ENCODE measurements at places on chromosomes 6 and 20.

GRCh38 chr6:168703990-168704389 is 263.0 kb downstream of the SMOC2 start:
- no peak overlapping the region for H3K27ac ChIP-seq
- no peak overlapping the region for H3K4me3 ChIP-seq
- DNase-seq, result no peak
- no peaks in the 10 kb centered on the region for H3K4me1 ChIP-seq
- H3K27me3 ChIP-seq, result peaks cover 19% of the 10 kb centered on the region

DNA sequence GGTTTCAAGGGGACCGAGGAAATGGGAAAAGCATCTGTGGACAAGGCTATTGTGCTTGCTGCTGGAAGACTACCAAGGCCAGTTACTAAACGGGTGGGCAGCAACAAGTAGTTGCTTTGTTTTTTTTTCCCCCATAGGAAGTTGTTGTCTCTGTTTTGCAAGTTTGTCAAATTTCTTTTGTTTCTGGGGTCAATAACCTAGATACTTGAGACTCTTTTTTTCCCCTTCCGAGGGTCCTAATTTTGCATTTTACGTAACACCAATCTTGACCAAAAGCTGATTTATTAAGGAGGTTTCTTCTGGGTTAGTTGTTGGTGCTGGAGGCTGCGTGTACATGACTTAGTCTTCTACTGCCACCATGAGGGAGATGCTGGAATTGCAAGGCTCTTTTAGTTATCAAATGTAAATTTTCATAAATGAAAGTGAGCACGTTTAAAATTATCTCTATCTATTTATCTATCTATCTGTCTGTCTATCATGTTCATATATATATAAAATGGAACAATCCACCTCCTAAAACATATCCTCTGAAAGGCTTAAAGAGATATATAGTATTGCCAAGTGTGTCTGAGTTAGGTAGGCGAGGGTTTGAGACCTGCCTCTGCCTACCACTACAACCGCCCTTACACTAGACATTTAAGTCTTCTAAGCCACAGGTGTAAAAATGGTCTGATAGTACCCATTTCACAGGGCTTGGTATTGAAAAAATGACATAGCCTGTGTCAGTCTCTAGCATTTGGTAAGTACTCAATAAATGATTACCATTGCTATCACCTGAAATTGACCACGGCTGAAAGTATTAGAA is 60.2 kb downstream of the GCLC start:
- H3K4me3 ChIP-seq, result no peak overlapping the region
- peaks cover 46% of the 10 kb centered on the region for H3K27me3 ChIP-seq
- peak; percentile 79 for DNase-seq
- H3K27ac ChIP-seq, result no peak overlapping the region

GRCh38 chr6:135600931-135601330 is 103.4 kb upstream of the AHI1 start:
- no peaks in the 10 kb centered on the region for H3K36me3 ChIP-seq
- H3K27ac ChIP-seq, result no peak overlapping the region
- peaks cover 11% of the 10 kb centered on the region for H3K27me3 ChIP-seq
- H3K4me3 ChIP-seq, result no peak overlapping the region

DNA sequence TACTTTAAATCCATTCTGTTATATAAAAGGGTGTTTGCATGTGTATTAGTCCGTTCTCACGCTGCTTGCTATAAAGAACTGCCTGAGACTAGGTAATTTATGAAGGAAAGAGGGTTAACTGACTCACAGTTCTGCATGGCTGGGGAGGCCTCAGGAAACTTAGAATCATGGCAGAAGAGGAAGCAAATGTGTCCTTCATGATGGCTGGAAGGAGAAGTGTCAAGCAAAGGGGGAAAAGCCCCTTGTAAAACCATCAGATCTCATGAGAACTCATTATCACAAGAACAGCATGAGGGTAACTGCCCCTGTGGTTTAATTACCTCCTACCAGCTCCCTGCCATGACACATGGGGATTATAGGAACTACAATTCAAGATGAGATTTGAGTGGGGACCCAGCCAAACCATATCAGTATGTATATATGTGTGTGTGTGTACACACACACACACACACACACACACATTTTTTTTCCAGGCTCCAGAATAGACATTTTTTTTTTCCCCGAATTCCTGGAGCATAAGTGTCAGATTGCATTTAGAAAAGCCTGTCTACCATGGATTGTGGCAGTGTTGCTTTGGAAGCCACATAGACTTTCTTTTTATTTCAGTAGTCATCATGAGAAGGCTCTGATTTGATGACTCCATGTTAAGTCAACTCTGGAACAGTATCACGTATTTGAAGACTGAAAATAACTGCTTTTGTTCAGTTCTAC is 31.5 kb downstream of the KDM1B start:
- DNase-seq, result no peak
- H3K4me1 ChIP-seq, result no peaks in the 10 kb centered on the region

- no peak for DNase-seq
- H3K36me3 ChIP-seq, result no peaks in the 10 kb centered on the region
- no peaks in the 10 kb centered on the region for H3K4me1 ChIP-seq
Measured at GRCh38 chr20:7714549-7714948, 225.7 kb downstream of the HAO1 start.

DNA sequence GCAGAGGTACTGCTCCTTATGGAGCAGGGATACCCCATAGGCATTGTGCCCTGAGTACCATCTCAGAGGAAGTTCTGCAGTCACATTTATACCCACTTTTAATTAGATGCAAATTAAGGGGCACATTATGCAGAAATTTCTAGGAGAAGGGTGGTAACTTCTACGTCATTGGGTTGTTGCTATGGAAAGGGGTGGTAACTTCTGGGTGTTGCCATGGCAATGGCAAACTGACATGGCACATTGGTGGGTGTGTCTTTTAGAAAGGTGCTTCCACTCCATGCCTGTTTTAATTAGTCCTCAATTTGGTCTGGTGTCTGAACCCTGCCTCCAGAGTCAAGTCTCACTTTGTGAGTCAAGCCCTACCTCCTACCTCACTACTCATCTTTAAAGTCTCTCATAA is 42.0 kb downstream of the RSPO3 start:
- H3K27me3 ChIP-seq, result no peaks in the 10 kb centered on the region
- no peaks in the 10 kb centered on the region for H3K36me3 ChIP-seq
- no peak for DNase-seq
- H3K4me3 ChIP-seq, result no peak overlapping the region
- H3K4me1 ChIP-seq, result no peaks in the 10 kb centered on the region

GRCh38 chr6:3749977-3750316 is 1.6 kb downstream of the PXDC1 start:
- peak overlapping the region; percentile 55 for H3K4me3 ChIP-seq
- peaks cover 5% of the 10 kb centered on the region for H3K4me1 ChIP-seq
- no peak for DNase-seq
- H3K27ac ChIP-seq, result no peak overlapping the region

- no peak overlapping the region for H3K27ac ChIP-seq
- H3K27me3 ChIP-seq, result peaks cover 47% of the 10 kb centered on the region
- H3K4me3 ChIP-seq, result no peak overlapping the region
- DNase-seq, result no peak
- H3K4me1 ChIP-seq, result peaks cover 3% of the 10 kb centered on the region
Measured at GRCh38 chr6:33000055-33000454, 9.3 kb downstream of the HLA-DOA start.

DNA sequence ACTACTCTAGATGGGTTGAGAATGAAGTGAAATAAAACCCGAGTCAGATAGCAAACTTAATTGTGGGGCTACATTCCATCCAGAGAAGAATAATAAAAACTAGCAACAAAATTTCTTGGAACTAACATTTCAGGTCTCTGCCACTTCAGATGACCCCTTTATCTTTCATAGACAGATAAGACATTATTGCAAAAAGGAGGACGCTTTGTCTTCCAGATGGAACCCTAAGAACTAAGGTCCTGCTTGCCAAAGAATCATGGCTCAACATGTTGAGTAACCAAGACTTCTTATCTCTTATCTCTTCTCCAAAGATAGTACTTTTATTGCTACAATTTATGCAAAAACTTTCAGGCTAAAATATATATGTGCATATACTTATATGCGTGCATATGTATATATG is 221.1 kb upstream of the PREP start:
- H3K4me3 ChIP-seq, result no peak overlapping the region
- no peak for DNase-seq
- no peak overlapping the region for H3K27ac ChIP-seq
- H3K4me1 ChIP-seq, result peaks cover 12% of the 10 kb centered on the region

GRCh38 chr6:148466158-148466557 is 123.5 kb downstream of the SASH1 start:
- H3K27ac ChIP-seq, result no peak overlapping the region
- H3K36me3 ChIP-seq, result no peaks in the 10 kb centered on the region
- no peaks in the 10 kb centered on the region for H3K4me1 ChIP-seq
- no peak for DNase-seq
- H3K4me3 ChIP-seq, result no peak overlapping the region

DNA sequence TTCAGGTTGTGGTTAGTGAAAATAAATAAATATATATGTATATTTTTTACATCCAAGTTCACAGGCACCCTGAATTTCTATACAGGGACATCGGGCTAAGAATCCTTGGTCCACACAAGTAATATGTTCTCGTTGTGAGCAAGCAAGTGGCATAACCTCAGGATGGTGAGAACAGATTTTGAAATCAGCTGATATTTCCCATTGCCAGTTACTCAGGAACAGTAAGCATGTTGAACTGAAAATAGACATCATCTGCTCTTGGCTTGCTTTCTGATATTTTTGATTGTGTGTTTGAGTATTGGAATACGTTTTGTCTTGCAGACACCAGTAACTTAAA is 87.7 kb downstream of the TRMT6 start:
- peaks cover 18% of the 10 kb centered on the region for H3K4me1 ChIP-seq
- no peak for DNase-seq
- no peak overlapping the region for H3K4me3 ChIP-seq
- peaks cover 3% of the 10 kb centered on the region for H3K36me3 ChIP-seq

- H3K4me3 ChIP-seq, result peak overlapping the region; percentile 81
- no peak overlapping the region for H3K27ac ChIP-seq
- H3K4me1 ChIP-seq, result peaks cover 13% of the 10 kb centered on the region
Measured at GRCh38 chr6:33007831-33008400, 1.5 kb downstream of the HLA-DOA start.

DNA sequence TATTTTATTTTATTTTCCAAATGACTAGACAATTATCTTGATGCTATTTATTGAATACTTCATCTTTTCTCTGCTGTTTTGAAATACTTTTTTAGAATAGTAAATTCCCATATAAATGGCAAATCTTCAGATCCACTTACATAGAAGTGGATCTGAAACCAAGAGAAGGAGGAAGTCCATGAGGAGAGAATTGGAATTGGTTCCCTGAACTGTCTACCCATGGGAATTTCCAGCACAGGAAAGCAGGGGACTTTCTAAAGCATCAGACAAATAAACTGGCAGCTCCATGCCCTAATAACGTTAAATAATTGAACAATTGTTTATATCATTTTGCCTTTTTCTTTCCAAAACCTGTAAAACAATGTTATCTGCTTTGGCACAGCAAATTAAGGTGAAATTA is 47.1 kb upstream of the PNRC1 start:
- H3K4me3 ChIP-seq, result no peak overlapping the region
- no peak for DNase-seq
- no peak overlapping the region for H3K27ac ChIP-seq
- H3K4me1 ChIP-seq, result no peaks in the 10 kb centered on the region

DNA sequence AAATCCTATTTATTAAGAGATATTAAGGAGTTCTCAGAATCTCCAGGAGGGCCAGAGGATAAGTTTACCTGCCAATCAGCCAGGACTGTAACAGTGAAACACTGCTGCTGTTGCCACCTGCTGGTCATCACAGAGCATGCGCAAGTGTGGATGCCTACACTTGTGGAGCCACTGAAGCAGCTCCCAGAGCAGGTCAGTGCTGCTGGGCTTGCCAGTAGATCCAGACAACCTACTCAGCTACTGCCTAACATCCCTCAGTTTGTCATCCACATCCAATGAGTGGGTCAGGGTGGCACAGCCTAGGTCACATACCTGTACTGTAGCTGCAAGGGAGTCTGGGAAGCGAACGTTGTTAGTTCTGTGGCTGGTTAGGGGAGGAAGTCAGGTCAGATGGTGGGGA is 18.3 kb upstream of the NHSL1 start:
- peaks cover 24% of the 10 kb centered on the region for H3K27me3 ChIP-seq
- H3K27ac ChIP-seq, result no peak overlapping the region
- peak; percentile 53 for DNase-seq
- H3K36me3 ChIP-seq, result no peaks in the 10 kb centered on the region
- peaks cover 13% of the 10 kb centered on the region for H3K4me1 ChIP-seq
- H3K4me3 ChIP-seq, result no peak overlapping the region

- no peaks in the 10 kb centered on the region for H3K27me3 ChIP-seq
- no peak overlapping the region for H3K27ac ChIP-seq
- no peak overlapping the region for H3K4me3 ChIP-seq
- H3K4me1 ChIP-seq, result peaks cover 15% of the 10 kb centered on the region
Measured at GRCh38 chr6:143505537-143505936, 6.0 kb downstream of the FUCA2 start.

- no peak overlapping the region for H3K4me3 ChIP-seq
- no peaks in the 10 kb centered on the region for H3K36me3 ChIP-seq
- H3K4me1 ChIP-seq, result no peaks in the 10 kb centered on the region
- no peak for DNase-seq
- H3K27me3 ChIP-seq, result no peaks in the 10 kb centered on the region
- H3K27ac ChIP-seq, result no peak overlapping the region
Measured at GRCh38 chr6:150914372-150914771, 48.9 kb downstream of the MTHFD1L start.

- H3K36me3 ChIP-seq, result no peaks in the 10 kb centered on the region
- peaks cover 3% of the 10 kb centered on the region for H3K4me1 ChIP-seq
- no peak overlapping the region for H3K4me3 ChIP-seq
- no peak overlapping the region for H3K27ac ChIP-seq
Measured at GRCh38 chr20:1879369-1879768, 15.8 kb upstream of the SIRPA start.

DNA sequence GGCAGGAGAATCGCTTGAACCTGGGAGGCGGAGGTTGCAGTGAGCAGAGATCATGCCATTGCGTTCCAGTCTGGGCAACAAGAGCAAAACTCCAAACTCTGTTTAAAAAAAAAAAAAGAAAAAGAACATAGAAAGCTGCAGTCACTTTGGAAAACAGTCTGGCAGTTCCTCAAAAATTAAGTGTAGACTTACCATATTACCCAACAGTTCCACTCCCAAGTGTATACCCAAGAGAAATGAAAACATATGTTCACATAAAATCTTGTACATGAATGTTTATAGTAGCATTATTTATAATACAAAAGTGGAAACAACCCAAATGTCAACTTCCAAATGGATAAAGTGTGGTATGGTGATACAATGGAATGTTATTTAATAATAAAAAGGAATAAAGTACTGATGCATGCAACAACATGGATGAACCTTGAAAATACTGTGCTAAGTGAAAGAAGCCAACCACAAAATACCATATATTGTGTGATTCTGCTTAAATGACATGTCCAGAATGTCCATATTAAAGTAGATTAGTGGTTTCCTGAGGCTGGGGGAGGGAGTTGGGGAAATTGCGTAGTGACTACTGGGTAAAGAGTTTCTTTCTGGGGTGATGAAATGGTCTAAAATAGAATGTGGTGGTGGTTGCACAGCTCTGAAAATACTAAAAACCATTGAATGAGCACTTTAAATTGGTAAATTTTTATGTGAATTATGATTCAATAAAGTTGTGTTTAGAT is 62.9 kb downstream of the SUN5 start:
- H3K27ac ChIP-seq, result no peak overlapping the region
- H3K27me3 ChIP-seq, result peaks cover 15% of the 10 kb centered on the region
